ENCODE measurements at places on chromosomes 16 and 17.

GRCh38 chr17:38507436-38507835 is 79.2 kb downstream of the ARHGAP23 start:
- no peak for DNase-seq

- DNase-seq = no peak
These were observed 105.1 kb downstream of the CHD9 start for GRCh38 chr16:53159781-53160436.

GRCh38 chr16:71972356-71972755 is 27.8 kb downstream of the PKD1L3 start:
- DNase-seq = no peak

GRCh38 chr16:46713634-46714033 is 24.2 kb downstream of the ORC6 start:
- no peak for DNase-seq

DNA sequence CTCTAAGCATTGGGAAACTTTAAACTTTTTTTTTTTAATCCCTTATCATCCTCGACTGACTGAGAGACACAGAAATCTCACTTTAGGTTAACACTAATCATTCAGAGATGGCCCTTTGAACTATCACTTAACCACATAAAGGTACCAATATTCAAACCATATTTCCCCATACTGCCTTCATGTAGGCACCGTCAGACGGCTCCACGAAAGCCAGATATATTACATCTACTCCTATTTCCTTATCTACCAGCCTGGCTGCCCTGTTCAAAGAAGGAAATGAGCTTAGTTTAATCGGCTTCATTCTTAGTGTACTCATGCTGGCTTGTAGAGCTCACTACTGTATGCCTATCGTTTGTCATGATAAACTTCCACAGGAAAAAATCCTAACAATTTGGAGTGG is 270.9 kb downstream of the CEP112 start:
- no peak for DNase-seq

DNA sequence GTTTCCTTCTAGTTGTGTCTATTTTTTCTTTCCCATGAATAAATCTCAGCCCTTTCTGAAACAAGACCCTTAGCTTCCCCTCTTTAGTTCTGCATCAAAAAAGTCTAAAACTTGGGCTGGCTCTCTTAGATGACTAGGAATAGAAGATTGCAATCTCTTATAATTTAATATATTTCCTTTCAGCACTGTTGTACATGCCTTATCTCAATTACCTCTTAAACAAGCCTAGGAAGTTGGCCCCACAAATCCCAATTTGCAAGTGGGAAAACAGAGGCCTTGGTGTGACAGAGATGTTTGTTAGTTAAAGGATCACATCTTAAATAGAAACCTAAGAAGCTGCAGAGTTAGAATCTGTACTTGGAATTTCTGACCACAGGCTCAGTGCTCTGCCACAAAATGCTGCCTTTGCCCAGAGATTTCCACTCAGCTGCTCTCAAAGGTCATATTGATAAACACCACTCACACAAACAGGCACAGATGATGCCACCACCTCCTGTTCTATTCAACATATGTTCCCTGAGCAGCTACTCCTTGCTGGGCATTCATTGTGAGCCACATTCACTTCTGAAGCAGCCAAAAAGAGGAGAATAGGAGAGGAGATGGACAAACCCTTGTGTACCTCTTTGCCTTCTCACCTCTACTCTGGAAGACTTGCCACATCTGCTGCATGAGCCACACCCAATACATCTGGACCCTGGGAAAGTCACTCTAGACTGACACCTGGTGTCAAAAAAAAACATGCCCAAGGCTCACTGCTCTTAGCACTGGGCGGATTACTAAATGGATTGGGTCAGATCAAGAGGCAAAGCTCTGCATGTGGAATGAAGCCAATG is 5.5 kb downstream of the CCDC182 start:
- DNase-seq = no peak

- no peak for DNase-seq
These were observed 15.0 kb downstream of the PPY start for GRCh38 chr17:43927060-43927864.

DNA sequence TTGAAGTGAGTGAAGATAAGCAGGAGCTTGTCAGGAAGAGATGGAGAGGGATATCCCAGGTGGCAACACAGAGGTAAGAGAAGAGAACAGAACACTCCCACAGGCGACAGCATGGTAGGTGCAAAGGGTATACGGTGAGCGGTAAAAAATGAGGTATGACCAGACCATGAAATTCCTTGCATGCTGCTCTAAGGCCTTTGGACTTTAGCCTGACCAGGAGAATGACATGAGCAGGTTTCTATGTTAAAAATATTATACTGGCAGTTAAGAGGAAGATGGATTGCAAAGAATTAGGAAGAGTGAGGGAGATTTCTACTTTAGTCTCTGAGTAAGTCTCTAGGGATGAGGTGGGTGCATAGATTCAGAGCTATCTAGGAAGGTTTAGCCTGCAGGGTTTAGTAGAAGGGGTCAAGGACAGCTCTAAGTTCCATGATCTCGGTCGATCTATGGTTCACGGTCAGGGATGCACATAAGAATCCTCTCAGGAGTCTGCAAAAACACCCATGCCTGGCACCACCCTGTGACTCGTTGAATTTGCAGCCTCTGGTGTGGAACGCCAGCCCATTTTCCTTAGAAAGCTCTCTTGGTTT is 65.7 kb downstream of the HLF start:
- no peak for DNase-seq

DNA sequence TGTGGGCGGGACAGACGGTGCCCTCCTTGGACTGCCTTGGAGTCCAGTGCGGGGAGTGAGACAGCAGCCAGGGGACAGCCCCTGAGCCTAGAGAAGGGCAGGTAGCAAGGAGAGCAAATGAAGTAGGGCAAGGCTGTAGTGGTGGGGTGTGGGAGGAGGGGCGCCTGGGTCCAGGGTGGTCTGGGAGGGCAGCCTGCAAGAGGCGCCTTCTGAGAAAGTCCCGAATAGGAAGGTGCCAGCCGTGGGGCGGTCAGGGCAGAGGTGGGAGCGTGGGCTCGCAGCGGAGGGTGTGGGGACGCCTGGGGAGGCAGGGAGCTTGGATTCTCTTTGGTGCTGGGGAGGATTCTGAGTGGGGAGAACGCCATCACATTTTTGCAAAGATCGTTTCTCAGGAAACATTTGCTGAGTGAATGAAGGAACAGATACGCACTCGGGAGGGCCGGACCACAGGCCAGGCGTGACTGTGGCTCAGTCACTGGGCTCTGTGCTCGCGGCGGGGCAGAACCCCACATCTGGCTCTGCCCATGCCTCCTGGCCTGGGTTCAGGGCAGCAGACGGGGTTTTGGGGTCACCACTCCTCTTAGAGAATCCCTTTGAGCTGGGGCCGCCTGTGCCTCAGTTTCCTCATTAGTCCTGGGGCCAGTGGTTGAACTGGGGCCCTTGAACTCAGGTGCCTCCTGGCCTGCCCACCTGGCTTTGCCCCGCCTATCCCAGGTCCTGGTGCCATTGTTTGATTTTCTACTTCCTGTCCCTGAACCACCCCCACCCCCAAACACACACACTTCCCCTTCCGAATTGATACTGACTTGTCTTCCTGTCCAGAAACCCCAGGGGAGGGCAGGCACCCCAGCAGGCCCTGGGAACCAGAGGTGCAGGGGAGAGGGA is 4.2 kb downstream of the SNN start:
- DNase-seq = no peak

DNA sequence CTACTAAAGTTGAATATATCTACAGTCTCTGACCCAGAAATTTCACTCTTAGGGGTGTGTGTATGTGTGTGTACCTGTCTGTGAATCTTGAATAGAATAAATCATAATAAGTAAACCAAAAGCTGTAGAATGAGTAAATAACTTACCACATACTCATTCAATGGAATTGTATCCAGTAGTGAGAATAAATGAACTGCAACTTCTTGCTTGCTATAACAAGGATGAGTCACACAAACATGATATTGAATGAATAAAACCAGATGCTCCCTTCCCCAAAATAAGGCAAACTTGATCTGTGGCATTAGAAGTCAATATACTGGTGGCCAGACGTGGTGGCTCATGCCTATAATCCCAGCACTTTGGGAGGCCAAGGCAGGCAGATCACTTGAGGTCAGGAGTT is 259.8 kb upstream of the MON1B start:
- DNase-seq = no peak

DNA sequence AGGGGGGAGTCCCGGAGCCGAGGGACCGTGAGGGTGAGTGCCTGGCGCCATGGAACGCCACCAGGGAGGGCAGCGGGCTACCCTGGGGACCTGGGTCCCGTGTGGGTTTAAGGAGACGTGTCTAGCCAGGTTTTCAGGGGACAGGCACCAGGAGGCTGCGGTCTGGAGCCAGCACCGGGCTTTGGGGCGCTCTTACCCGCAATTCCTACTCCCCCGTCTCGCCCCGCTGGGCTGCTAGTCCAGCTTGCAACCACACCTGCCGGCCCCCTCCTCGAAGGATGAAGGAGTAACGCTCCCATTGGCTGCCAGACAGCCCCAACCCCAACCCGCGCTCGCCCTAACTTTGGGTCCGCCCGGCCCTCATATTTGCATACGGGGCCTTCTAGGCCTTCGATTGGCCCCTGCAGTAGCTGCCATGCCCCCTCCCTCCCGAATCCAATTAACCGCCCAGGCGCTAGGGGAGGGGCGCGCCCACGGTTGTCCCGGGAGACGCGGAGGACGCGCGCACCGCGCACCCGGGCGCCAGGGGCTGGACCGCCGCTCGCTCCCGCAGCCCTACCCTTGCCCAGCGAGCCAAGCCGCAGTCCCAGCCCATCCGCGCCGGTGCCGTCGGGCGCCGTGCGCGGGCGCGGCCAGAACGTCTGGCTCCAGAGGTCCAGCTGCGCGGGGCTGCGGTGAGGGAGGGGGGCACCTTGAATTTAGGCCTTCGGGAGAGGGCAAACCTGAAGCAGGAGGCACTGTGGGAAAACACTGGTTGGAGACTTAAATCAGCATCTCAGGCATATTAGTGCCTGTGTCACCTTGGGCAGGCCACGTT is at the start of gene TTLL6:
Gene TTLL6 (minus strand): TSS at position 456 of the 817 bp plus-strand sequence. CDS start 157 bp downstream, at position 299.
- peak; percentile 46 for DNase-seq

GRCh38 chr16:65728167-65728566 is 606.3 kb upstream of the CDH11 start:
- no peak for DNase-seq

DNA sequence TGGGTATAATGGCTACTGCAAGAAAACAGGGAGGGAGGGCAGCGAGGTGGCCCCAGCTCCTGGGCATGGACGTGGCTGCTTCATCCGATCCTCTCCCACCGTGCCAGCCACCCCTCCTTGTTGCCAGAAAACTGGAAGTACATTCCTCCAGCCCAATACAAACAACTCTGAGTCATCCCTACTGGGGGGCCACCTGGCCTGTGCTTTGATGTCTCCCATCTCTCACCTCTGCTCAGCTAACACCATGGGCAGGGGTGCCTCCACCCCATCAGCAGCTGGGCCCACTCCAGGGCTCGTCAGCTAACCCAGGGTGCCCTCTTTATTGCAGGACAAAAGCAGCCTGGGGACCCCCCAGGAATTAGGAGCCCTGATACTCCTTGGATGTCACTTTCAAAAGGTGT is 2.0 kb downstream of the RHBDF2 start:
- DNase-seq = no peak

GRCh38 chr17:30093463-30094147 is 23.0 kb upstream of the NSRP1 start:
- DNase-seq = no peak

DNA sequence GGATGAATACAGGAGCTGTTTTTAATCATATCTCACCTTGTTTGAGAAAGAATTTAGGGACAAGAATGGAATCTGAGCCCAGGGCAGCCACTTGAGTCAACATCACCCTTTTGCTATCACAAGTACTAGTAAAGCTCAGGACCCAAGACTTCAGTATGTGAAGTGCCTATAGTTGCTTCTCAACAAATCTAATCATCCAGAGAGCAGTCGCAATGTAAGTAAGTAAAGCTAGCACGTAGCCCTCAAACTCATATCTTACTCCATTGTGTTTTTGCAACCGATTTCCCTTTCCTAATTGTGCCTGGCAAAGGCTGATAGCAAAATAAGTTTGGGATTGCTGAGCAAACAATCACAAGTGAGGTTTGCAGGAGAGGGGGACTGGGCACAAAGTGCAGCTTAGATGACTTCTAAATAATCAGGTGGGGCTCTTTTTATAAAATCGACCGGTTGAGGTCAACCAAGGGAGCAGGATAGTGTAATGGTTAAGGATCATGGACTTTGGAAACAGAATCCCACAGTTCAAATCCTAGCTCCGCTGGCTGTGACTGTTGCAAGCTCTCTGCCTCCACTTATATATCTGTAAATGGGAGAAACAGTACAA is 13.0 kb downstream of the TOB1 start:
- DNase-seq = no peak

GRCh38 chr16:566475-567372 is at the start of gene NHLRC4:
Gene NHLRC4 (plus strand): TSS chr16:567005. CDS start chr16:568048, 1,043 bp downstream.
- peak; percentile 35 for DNase-seq

DNA sequence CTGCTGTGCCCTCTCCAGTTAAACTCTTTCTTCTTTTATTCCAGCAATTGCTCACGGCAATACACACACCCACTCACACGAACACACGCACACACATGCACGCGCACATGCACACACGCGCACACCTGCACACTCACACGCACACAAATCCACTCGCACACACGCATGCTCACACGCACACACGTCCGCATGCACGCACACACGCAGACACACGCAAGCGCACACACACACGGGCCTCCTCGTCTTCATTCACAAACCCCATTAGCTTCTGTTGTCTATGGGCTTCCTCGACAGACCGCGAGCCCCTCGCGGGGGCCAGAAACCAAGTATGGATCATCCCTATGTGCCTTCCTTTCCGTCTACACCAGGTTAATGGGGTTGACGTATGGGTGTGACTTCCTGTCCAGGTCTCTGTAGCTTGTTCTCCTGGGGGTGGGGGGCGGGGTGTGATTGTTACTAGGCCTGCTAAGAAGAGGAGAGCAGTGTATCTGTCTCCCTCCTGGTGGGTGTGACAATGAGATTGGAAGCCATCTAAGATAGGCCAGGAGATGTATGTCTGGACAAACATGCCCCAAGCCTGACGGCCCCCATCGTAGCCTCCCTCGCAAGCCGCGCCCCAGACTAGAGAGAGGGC is 670 bp upstream of the CTF1 start:
- DNase-seq = no peak

DNA sequence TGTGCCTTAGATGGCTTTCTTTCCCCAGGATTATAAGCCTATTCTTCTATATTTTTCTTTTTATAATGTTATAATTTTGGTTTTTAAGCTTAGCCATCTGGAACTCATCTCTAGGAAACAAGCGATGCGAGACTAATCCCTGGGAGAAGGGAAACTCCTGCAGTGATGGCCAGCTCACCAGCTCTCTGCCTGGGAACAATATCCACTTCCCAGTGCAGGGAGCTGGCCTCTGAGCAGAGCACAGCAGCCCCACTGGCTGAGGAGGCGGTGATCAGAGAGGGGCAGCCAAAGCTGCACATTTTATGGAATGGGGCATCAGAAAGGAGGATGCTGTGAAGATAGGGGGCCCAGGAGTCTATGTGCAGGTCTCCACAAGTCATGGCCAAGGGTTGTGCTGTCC is 183.3 kb downstream of the LGALS9B start:
- no peak for DNase-seq

GRCh38 chr16:89006036-89006752 is 29.2 kb upstream of the CBFA2T3 start:
- no peak for DNase-seq

GRCh38 chr17:35448899-35449227 is 297 bp upstream of the SLFN13 start:
- no peak for DNase-seq

GRCh38 chr16:4693956-4694641 is 737 bp downstream of the NUDT16L1 start:
- DNase-seq = no peak

GRCh38 chr16:16120382-16121184 is 102.7 kb downstream of the ABCC6 start:
- DNase-seq = no peak

GRCh38 chr17:73371285-73371684 is 59.5 kb upstream of the CDC42EP4 start:
- no peak for DNase-seq

Data from omental fat pad (tissue), 4 donors.